ENCODE measurements at places on chromosomes 11 and 22.

GRCh38 chr22:19882446-19883381 lies 28.0 kb upstream of the GNB1L start:
- no peak for DNase-seq

GRCh38 chr11:60344146-60344545 lies 17.1 kb downstream of the MS4A6E start:
- DNase-seq, result no peak

- no peak for DNase-seq
These were observed 100.0 kb upstream of the ARHGAP20 start for GRCh38 chr11:110812086-110812733.

GRCh38 chr22:44459041-44459440 lies 39.0 kb downstream of the RTL6 start:
- DNase-seq, result no peak

- DNase-seq, result peak; percentile 81
These were observed 1.2 kb upstream of the TYMP start for GRCh38 chr22:50530877-50531545.

DNA sequence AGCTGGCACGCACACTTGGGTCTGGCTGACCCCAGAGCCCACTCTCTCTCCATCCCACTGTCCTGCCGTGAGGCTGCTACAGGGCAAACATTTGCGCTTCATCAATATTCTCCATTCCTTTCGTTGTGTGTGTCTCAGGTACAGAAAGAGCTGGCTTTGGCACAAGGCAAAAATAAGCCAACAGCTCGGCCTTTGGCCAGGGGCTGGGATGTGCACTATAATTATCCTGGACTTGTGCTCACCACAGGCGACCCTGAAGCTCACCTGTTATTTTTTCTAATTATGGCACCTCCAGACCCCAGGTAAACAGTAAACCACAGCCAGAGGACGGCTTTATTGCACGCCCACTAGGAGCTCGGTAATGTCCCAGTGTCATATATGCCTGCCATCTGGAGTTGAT lies 10.9 kb downstream of the ZMAT5 start:
- DNase-seq, result no peak

DNA sequence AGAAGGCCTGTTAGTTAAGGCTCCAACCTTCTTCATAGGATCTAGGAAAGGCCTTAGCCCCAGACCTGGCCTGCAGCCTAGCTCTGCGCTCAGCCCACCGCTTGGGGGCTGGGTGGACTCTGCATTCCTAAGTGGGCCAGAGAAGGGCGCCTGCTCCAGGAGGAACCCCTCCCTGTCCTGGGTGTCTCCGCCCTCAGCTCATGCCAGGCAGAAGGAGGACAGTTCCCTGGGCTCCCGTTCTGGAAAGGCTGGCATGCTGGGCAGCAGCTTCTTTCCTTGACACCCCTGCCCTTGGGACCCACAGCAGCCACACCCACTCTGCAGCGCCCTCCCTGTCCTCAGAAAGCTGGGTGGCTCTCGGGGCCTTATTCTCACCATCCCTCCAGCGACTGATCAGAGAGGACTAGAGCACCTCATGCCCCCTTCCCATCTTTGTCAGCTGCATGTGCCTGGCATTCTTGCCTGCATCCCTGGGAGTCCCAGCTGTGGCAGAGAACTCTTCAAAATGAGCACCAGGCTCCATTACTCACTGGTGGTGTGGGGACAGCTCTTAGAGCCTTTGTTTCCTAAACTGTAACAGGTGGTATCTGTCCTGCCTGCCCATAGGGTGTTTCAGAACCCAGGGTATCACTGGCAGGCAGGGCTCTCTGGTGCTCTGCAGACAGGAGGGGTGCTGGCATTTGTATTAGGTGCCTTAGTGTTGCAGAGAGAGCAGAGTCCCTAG lies 20.3 kb upstream of the MYRF start:
- DNase-seq, result no peak

DNA sequence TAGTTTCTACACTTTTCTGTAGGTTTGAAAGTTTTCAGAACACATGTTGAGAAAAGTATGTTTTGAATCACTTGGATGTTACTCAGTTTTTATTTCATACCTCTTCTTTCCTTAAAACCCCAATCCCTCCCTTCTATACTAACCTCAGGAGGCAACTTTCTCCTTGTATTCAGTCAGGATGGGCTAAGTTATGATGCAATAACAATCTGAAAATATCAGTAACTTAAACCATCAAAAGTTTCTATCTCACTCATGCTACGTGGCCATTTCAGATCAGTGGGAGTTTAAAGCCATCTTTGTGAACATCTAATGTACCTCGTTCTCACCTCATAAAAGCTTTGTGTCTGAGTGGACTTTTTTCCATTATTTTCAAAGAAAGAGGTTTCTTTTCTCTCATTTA lies 86.2 kb downstream of the NXPE2 start:
- no peak for DNase-seq

DNA sequence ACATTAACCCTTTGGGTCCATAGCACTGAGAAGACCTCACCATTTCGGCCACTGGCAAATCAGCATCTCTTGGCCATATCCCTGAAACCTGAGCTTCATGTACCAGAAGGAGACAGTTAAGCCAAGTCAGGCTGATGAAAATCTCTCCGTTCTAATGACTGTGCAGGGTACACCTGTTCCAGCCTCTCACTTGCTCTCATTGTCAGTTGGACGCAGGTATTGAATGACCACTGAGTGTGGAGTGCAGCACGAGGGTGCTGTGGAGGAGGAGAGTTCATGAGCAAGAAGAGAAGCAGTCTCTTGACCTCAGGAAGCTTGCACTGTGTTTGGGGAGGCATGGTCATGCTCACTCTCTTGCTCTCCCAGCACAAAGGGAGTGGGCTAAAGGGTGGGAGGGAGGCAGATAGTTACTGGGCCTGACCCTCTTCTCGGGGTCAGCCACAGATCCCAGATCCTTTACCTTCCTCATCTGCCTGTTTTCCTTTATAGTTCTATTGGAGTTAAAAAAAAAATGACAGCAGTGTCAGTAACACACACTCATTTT lies 65.2 kb downstream of the ZBTB16 start:
- no peak for DNase-seq

GRCh38 chr22:43385770-43386641 lies 25.8 kb upstream of the MPPED1 start:
- DNase-seq, result peak; percentile 71

- DNase-seq, result peak; percentile 8
These were observed 29.4 kb upstream of the SLN start for GRCh38 chr11:107741044-107741823.

DNA sequence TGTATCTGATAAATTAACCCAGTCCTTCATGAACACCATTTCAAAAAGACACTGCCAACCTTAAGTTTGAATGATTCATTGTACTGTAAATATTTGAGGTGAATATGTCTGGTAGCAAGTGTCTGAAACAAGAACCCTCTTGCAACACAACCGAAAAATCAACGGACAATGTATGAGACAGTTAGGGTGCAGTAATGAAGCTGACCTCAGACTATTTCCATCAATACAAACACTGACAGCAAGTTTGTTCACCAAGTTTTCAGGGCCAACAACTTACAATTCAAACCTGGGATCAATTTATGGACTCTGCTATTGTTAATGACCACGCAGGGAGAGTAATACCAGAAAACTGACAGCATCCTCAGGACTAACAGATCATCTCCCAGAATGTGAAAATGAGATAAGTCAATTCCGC lies 126.3 kb downstream of the CADM1 start:
- no peak for DNase-seq

DNA sequence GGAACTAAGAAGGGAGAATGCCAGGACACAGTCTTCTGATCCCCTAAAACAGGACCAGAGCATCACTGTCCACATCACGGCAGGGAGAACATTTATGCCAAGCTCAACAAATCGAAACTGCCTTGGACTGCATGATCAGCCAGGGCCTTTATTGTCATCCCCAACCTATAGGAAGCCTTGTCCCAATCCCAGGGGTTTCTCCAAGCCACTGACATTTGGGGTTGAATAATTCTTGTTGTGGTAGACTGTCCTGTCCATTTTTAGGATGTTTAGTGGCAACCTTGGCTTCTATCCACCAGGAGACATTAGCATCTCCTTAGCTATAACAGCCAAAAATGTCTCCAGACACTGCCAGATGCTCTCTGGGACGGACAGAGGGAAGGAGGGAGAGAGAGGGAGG lies 37.1 kb downstream of the RPL27A start:
- DNase-seq, result no peak

GRCh38 chr11:7603031-7603781 lies 70.1 kb downstream of the CYB5R2 start:
- DNase-seq, result no peak

- DNase-seq, result no peak
These were observed 993 bp downstream of the RELA start for GRCh38 chr11:65661599-65662246.

DNA sequence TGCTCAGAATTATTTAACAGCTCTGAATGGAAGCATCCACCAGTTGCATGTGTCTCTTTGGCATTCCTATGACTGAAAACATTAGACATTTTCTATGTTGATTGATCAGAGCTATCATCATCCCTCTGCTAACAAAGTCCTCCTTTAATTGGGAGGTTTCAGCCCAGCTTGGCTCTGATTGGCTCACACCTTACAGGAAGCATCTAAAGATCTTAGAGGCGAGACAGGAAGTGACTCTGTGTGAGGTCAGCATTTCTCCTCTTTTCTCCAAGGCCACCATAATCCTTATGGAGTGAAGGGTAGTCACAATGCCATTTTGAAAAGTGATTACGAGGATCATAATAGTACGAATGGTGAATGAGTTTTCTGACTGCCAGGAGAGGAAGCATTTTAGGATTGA lies 260.8 kb downstream of the MIAT start:
- no peak for DNase-seq

DNA sequence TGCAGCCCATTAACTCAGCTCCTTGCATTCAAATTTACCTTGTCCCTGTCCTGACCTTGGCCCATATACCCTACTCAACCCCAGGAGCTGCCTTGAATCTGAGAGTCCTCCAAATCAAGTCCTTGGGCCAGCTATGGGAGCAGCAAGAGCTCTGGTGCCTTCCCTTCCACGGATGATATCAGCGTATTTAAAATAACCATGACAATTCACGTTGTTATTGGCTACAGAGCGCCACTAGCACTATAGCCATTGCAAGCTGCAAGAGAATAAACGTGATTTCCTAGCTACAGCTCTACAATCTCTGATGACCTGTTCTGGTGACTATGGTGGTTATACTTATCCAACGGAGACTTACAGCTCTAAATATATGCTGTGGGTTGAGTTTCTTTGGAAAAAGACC lies 357.8 kb downstream of the LARGE1 start:
- no peak for DNase-seq

- no peak for DNase-seq
These were observed 752.3 kb downstream of the OPCML start for GRCh38 chr11:132780046-132780445.

DNA sequence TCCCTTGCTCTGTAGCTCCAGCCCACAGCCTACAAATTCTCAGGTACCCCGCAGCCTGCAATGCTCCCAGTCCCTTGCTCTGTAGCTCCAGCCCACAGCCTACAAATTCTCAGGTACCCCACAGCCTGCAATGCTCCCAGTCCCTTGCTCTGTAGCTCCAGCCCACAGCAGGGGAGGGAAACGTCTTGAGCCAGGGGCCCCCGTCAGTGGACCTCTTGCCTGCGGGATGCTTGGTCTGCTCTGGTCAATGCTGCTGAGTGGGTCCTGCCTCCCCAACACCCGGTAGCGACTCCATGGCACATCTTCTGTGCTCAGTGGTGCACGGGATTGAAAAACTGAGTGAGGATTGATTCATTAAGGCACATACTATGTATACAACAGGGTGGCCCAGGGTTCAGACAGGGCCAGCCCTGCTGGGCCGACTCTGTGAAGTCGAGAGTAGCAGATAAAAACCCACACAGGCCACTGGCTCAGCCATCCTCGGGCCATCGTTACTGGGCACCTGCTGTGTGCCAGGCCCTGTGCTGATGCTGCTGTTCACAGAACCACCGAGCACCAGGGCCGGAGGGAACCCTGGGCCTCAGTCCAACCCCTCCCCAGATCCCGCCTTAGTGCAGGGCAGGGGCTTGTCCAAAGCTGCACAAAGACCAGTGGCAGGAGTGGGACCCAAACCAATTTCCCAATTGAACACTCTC lies 69.7 kb downstream of the MYO7A start:
- no peak for DNase-seq

GRCh38 chr11:116582571-116582970 lies 190.2 kb downstream of the BUD13 start:
- no peak for DNase-seq

- no peak for DNase-seq
These were observed 40.4 kb upstream of the AKIP1 start for GRCh38 chr11:8870411-8871170.

- no peak for DNase-seq
These were observed 11.5 kb downstream of the NNMT start for GRCh38 chr11:114307524-114308203.

GRCh38 chr11:119802670-119803069 lies 73.7 kb upstream of the NECTIN1 start:
- no peak for DNase-seq

GRCh38 chr11:64513523-64513922 lies 77.5 kb upstream of the SLC22A12 start:
- no peak for DNase-seq

DNA sequence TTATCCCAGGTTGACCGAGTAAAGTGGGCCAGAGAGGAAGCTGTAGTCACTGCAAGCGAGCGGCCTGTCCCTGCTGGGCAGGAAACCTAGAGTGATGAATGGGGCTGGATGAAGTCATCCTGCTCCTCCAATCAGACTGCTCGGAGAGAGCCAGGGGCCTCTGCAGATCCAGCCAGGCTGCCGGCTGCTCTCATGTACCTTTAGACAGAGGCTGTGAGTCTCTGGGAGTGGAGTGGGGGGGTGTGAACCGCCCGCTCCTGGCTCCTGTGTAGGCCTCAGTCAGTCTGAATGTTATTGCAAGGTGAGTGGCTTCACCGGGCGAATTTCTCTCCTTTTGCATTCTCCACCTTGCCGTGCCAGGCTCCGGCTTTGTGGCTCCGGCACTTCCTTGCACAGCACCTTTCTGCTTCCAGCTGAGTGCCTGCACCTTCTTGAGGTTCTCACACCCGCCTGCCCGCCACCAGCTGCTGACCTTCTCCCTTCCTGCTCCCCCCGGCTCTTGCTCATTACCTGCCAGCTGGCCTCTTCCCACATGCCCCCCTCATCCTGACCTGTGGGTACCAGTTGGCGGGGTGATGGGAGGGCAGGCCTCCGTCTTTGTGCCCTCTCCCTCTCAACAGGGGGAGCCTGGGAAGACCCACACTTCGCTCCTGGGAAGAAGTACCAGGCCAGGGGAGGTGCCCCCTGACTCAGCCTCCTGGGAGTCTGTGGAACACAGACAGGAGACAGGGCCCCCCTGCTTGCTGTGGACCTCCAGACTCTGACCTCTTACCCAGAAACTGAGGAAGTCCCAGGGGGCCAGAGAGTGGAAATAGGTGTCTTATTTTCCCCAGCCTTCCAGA lies 79.9 kb downstream of the GRAMD1B start:
- DNase-seq, result no peak

DNA sequence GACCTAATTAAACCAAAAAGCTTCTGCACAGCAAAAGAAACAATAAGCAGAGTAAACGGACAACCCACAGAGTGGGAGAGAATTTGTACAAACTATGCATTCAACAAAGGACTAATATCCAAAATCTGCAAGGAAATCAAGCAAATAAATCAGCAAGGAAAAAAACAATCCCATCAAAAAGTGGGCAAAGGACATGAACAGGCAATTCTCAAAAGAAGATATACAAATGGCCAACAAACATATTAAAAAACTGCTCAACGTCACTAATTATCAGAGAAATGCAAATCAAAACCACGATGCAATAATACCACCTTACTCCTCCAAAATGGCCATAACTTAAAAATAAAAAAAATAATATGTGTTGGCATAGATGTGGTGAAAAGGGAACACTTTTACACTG lies 5.2 kb downstream of the PLAAT5 start:
- DNase-seq, result no peak

Measured in CD4-positive, alpha-beta T cell treated with Interleukin-4 for 4 hours (primary cell).